ENCODE measurements at places on chromosomes 5 and 9. TPM values are rescaled to one million over a fixed set of nuclear protein-coding genes. Genes with fewer than 3 reads are reported as not detected.

GRCh38 chr9:5665059-5665458 lies 36.2 kb downstream of the RIC1 start:
- DNase-seq, result no peak

GRCh38 chr5:91135475-91136248 lies 247.5 kb downstream of the ARRDC3 start:
- no peak for DNase-seq

GRCh38 chr5:14415024-14415697 lies 166.4 kb upstream of the OTULINL start:
- DNase-seq, result no peak

Gene MBLAC2
- 5.1 TPM for total RNA-seq

GRCh38 chr5:126443374-126443851 lies 20.2 kb downstream of the GRAMD2B start:
- DNase-seq, result no peak

DNA sequence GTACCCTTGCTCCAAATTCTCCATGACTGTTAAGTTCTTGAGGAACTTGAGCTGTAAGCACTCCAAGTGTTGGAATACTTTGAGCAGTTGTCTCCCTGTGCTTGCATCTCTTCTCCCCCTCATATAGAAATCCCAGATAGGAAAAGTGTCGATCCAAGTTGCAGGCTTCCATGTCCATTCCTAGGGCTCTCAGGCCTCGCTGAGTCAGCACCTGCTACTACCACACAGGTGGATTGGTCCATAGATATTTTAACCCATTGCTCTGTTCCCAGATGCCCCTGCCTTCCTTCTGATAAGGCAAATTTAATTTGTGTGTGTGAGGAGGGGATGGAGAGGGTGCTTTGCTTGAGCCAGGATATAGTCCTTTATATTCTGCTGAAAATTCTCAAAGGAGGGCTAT lies 95.8 kb downstream of the PIP5K1B start:
- DNase-seq, result no peak

- DNase-seq, result no peak
Observed at GRCh38 chr5:5066276-5067186, 73.6 kb upstream of the ADAMTS16 start.

DNA sequence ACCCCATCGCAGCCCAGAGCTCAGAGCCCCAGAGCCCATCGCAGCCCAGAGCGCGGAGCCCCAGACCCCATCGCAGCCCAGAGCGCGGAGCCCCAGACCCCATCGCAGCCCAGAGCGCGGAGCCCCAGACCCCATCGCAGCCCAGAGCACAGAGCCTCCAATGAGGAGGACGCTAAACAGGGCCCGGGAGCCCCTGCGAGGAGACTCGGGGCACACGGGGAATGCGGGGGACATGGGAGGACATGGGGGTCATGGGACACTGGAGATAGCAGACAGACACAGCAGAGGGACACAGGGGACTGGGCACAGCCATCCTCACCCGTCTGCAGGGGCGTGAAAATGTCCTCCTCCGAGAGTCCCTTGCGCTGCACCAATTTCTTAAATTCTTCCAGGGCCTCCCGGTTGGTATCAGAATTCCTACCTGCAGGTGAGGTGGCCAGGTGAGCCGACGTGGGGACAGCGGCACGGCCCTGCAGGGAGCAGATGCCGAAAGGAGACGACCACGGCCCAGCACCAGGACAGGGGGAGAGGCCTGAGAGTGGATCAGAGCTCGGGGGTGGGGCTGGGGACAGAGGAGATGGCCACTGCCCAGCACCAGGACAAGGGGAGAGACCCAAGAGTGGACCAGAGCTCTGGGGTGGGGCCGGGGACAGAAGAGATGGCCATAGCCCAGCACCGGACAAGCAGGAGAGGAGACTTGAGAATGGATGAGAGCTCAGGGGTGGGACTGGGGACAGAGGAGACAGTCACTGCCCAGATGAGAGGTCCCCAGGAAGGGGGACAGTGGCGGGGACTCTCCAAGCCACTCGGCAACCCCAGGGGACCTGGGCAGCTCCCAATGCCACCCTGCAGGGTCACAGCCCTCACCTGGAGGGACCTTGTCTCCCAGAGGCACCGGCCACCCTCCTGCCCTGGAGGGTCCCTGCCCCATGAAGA lies 2.8 kb downstream of the OBP2B start:
- DNase-seq, result no peak

Gene PTPRD
- 125 TPM for total RNA-seq

GRCh38 chr9:105860516-105860915 lies 166.2 kb downstream of the TMEM38B start:
- no peak for DNase-seq

GRCh38 chr9:124297551-124297901 lies 39.8 kb downstream of the NEK6 start:
- peak; percentile 55 for DNase-seq

Gene DBH
- total RNA-seq, result not detected
